H1 (cell line): ENCODE measurements at places on chromosomes 6 and 20.

DNA sequence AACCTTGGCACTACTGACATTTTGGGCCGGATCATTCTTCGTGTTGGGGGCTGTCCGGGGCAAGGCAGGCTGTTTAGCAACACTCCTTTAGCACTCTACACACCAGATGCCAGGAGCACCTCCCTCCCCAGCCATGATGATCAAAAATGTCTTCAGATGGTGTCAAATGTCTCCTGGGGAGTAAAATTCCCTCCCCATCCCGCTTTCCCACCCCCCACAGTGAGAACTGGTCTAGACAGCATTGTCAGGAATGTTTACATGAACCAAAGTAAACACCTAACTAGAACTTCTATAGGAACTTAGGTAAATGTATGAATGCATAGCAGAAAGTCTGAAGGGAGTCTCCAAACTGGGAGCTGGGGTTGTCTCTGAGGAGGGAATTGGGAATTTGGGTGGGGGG is 70.0 kb upstream of the TOP1 start:
- H3K36me3 ChIP-seq, result no peaks in the 10 kb centered on the region
- H3K4me1 ChIP-seq, result no peaks in the 10 kb centered on the region
- peak; percentile 7 for DNase-seq
- no peak overlapping the region for H3K27ac ChIP-seq

DNA sequence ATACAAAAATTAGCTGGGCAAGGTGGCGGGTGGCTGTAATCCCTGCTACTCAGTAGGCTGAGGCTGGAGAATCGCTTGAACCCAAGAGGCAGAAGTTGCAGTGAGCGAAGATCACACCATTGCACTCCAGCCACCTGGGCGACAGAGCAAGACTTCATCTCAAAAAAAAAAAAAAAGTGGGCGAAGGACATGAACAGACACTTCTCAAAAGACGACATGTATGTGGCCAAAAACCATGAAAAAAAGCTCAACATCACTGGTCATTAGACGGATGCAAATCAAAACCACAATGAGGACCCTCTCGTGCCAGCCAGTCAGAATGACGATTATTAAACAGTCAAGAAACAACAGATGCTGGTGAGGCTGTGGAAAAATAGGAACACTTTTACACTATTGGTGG is 344.9 kb upstream of the JARID2 start:
- H3K4me3 ChIP-seq, result no peak overlapping the region
- no peaks in the 10 kb centered on the region; the same call in 1 of the 2 replicates for H3K36me3 ChIP-seq
- DNase-seq, result no peak
- no peaks in the 10 kb centered on the region for H3K27me3 ChIP-seq

DNA sequence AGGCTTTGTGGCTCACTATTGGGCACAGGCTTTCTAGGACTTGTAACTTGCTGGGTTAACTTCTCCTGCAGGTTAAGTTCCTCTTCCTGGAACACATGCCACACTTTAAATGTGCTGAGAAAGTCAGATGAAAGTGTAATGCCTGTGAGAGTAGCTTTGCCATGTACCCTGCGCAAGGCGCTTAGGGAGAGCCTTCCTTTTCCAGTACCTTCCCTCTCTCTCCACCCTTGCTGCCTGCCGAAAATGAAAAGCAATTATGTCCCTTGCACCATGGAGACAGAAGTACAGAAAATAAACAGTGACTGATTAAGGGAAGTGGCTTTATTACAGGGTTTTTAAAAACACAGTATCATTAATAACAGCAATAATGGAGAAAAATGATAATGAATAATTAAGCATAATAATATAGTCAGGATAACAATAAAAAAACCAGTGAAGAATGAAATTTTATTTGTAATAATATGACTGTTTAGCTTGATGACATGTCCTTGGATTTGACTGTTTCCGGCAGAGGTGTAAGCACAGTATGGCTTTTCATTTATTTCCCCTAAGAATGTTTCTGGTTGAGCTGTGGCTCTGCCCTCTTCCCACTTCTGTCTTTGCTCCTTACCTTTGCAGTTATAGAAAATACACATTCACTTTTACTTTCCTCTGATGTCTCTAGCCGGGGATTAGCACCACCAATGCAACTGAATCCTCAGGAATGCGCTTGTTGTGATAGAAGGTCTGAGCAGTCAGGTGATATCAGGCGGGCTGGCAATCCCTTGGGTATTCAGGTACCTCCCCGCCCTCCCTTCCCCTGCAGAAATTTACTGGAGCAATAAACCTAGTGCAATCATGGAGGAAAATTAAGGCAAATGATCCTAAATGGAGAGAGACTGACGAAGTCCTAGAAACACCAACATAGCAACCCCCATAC is 472.3 kb upstream of the CITED2 start:
- no peaks in the 10 kb centered on the region for H3K36me3 ChIP-seq
- H3K27ac ChIP-seq, result no peak overlapping the region
- peaks cover 2% of the 10 kb centered on the region; the same call in 1 of the 2 replicates for H3K4me1 ChIP-seq
- no peaks in the 10 kb centered on the region for H3K27me3 ChIP-seq
- H3K4me3 ChIP-seq, result no peak overlapping the region

DNA sequence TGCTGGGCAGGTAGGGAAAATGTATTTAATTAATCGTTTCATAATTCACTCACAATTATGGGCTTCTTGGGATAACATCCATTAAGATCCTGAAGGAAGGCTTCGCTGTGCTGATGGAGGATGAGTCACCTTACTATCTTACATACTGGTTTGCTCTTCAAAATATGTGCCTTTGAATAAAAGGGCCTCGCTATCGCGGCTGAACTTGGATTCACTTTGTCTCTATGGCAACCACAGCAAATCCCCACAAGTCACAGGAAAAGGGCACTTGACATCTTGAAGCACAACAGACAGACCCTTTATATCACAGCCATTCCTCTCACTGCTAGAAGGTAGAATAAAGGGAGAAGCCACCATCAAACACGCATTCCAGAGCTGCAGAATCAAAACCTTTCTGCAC is 141.3 kb upstream of the MYLIP start:
- no peak overlapping the region for H3K27ac ChIP-seq
- H3K36me3 ChIP-seq, result no peaks in the 10 kb centered on the region; the same call in 1 of the 2 replicates
- no peaks in the 10 kb centered on the region for H3K4me1 ChIP-seq
- no peak overlapping the region for H3K4me3 ChIP-seq
- no peaks in the 10 kb centered on the region for H3K27me3 ChIP-seq
- DNase-seq, result no peak

DNA sequence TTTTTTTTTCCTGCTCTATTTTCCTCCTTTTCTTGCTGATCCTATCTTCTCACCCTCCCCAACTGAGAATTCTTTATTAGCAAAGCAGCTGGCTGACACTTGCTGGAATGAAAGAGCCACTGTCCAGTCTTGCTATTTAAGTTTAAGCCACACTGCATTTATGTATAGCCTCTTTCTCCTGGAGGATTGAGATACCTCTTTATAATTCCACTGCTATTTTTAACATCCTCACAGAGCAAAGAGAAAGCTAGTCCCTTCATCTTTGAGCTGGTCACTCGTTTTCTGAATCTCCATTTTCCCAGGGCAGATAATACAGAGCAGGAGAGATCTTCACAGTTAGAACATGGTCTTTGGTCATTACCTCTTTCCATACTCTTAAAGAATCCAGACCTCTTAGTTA is 36.0 kb upstream of the EEF1A1 start:
- no peaks in the 10 kb centered on the region for H3K27me3 ChIP-seq
- no peak for DNase-seq
- H3K27ac ChIP-seq, result no peak overlapping the region
- no peak overlapping the region for H3K4me3 ChIP-seq
